GM12864 (cell line): ENCODE measurements at places on chromosomes 2 and 18.

- DNase-seq, result peak; percentile 53
Observed at GRCh38 chr2:26469092-26469710, 8.7 kb downstream of the OTOF start.

GRCh38 chr2:211829725-211830124, 708.9 kb downstream of the ERBB4 start:
- DNase-seq, result no peak

DNA sequence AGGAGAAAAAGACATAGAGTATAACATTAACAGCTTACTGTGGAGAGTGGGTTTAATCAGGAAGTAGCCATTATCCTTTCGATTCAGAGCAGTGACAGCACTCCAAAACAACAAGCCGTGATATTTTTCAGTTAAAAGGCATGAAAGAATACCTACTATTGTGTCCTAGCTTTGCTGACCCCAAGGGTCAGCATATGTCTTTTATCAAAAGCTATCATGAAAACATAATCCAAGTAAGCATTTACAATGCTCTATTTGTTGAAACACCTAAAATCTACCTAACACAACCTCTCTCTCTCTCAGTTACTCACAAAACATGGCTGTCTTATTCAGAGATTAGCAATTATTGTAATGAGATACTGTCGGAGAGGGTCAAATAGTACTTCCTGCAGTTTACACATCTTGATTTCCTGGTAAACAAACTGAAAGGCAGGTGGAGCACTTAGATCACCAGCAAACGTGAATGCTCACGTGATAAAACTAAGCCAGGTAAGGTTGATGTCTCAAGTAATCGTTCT, 100.0 kb downstream of the BAZ2B start:
- peak; percentile 51 for DNase-seq

DNA sequence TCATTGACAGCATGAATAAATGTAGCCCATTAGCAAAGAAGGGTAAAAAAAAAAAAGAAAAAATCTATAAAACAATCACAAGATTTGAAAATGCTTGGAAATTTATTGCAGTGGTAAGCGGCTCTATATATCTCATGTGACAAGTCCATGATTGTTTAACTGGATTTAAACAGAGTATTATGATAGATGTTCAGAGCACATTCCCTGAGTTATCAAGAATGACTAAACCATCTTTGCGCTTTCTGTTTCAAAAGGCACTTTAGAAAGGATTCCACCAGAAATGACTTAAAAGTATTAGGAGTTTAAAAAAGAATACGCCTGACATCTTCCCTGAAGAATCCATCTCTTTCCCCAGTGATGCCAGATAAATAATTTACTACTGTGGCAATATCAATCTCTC, 409.5 kb upstream of the UBE2E3 start:
- no peak for DNase-seq

GRCh38 chr2:213080969-213081617, 70.3 kb downstream of the IKZF2 start:
- no peak for DNase-seq

DNA sequence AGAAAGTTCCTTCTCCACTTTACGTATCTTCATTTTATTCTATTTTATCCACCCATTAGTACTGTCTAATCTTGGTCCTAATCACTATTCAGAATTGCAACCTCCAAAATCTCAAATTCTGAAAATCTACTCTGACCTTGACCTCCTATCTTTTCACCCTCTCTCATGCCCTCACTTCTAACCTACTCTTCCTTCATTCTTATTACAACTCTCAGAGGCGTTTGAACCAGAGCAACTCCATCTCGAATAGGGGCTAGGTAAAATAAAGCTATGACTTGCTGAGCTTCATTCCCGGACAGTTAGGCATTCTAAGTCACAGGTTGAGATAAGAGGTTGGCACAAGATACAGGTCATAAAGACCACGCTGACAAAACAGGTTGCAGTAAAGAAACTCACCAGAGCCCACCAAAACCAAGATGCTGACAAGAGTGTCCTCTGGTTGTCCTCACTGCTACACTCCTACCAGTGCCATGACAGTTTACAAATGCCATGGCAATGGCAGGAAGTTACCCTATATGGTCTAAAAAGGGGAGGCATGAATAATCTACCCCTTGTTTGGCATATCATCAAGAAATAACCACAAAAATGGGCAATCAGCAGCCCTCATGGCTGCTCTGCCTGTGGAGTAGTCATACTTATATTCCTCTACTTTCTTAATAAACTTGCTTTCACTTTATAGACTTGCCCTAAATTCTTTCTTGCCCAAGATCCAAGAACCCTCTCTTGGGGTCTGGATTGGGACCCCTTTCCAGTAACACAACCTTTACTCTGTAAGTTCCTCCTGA, 11.4 kb downstream of the CCDC88A start:
- DNase-seq, result no peak

DNA sequence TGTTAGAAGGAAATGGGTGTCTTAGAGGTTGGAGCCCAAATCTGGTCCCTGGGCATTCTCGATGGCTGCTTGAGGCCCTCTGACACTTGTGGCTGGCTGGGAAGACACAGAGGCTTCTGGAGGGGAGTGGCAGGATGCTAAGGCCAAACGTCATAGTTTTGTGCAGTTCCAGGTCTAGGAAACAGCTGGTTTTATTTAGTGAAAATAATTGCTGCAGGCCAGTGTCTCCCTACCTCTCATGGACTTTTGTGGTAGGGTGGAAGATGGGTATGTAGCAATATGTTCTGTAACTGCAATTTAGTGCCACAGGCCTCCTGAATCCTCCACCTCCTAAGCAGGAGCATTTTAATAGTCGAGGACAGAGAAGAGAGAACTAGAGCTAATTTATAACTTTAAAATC, 32.2 kb upstream of the SPRED2 start:
- DNase-seq, result no peak

- no peak for DNase-seq
Observed at GRCh38 chr2:44751754-44752479, 189.6 kb upstream of the SIX3 start.

DNA sequence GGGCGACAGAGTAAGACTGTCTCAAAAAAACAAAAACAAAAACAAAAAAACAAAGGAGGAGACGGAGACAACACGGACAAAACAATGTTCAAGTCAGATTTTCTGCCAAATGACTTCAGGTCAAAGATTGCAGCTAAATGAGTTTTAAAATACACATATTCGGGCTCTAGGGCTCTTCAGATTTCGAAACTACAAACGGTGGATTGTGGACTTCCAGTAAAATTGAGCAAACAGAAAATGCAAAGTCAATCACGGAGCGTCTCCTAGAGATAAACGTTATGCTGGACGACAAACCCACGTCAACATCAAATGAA, 558 bp downstream of the MRPS5 start:
- no peak for DNase-seq

DNA sequence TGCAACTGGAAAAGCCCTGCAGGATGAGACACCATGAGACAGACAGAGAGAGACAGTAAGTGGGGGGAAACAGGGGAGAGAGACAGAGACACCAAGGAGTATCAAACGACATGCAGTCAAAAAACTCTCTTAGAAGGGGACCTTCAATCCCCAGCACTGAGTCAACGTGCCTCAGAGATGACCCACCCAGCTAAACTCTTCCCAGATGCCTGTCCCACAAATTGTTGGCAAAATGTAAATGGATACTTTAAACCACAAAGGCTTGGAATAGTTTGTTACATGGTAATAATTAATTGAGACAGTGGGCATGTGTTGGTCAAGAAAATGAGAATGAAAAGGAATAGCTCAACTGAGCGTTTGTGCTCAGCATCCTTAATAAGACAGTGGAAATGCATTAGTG, 98.3 kb downstream of the GRB14 start:
- DNase-seq, result no peak

DNA sequence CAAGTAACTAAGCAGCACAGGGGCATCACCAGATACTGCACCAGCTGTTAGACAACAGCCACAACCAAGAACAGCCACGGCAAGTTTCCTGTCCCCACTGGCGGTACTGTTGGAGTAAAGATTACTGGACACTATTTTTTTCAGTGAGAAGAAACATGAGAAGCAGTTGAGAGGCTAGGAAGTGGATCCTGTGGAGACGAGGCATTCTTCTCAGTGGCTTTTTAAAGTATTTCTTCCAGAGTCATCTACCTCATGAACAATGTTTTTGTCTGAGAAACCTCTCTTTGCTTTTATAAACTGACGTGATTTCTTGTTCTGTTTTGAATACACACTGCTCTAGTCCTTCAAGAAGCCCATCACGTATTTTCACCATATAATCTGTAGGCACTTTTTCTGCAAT, 18.8 kb downstream of the TM4SF20 start:
- DNase-seq, result no peak

DNA sequence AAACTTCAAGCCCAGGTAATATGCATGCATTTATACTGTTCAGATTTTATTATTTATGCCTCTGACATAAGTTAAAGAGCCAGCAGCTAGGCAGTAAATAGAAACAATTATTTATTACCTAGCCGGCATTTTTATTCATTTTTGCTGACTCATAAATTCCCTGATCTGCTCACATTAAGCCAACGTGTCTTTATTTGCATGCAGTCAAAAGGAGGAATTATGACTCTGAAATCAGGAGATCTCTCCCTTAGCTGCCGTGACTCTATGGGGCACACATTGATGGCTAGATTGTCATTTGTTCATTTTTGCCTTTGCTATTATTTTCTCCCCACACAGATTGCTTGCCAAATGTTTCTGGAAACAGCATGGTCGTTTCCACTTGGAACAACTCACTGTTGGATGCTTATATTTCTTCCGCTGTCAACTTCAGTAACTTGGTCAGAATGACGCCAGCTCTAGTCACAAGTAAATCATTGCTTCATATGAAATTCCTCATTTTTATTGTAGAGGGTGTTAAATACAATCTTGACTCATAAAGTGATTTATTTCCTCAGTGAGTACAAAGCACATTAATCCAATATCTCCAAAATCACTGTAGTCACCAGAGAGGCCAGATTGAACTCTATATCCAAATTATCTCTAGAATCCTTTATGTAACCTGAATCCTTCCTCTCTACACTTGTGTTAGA, 15.9 kb upstream of the ZBTB14 start:
- DNase-seq, result no peak

DNA sequence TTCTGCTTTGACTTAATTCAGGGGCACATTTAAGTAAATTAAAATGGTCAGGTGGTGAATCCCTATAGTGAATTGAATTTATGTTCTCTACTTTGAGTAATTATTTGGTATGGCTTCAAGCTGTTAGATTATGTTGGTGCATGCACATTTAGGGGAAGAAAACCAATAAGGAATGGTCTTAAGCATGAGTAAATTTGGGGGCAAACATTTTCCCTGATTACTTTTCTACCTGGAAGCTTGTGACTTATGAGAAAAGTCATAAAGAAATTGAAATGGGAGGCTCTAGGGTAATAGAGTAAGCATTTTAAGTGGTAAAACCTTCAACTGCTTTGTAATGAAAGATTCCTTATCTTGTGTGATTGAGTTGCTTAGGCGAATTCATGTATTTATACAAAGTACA, 112.5 kb downstream of the MYO1B start:
- no peak for DNase-seq

DNA sequence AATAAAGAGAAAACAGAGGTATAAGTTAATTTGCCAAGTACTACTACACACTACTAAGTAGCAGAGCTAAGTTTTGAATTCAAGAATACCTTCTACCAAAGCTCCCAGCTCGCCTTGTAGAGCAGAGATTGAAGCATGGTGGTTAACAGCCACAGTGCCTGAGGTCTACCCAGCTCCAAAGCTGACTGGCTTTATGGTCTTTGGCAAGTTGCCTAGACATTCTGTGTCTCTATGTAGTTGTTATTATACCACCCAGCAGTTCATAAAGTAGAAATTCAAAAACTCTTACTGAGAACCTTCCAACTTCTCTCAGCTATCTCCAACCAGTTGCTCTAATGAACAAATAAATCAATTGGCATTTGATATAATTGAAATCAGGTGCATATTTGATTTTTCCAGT, 87.8 kb downstream of the PDE11A start:
- DNase-seq, result no peak

GRCh38 chr18:50163505-50163904, 31.4 kb downstream of the MYO5B start:
- DNase-seq, result no peak

DNA sequence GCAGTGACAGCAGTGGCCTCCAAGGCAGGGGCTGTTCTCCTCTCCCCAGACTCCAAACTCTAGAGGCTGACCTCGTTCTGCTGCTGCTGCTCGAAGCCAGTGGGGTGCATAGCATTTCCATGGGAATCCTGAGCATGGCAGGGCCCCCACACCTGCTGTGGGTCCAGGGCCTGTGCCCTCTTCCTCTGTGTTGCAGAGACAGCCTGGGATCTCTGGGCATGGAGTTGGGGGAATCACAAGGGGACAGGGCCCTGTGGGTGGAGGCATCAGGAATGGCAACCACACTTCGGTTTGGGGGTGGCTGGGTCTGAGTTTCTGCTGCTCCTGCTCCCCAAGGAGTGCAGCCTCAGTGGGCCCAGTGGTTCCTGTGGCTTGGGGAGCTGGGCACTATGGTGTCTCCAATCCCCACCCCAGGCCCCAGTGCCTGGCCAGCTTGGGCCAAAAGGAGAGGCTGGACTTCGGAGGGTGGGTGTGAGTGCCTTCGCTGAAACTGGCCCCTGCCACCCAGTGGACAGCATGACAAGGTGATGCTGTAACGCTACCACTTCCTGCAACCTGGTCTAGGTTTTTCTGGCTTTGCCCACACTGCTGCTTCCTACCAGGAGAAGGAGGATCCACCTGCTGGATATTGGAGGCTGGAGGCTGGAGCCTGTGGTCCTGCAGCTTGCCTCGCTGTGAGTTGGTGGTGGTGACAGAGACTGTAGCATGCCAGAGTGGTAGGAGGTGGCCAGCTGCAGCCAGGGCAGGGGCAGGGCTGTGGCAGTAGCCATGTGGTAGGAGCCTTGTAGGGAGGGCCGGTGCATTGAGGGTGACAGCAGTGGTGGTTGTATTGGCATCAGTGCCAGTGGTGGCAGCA, 56.6 kb downstream of the SOWAHC start:
- no peak for DNase-seq

- DNase-seq, result no peak
Observed at GRCh38 chr2:210662560-210662959, 106.2 kb downstream of the CPS1 start.

- no peak for DNase-seq
Observed at GRCh38 chr18:63183952-63184770, 135.4 kb downstream of the BCL2 start.

DNA sequence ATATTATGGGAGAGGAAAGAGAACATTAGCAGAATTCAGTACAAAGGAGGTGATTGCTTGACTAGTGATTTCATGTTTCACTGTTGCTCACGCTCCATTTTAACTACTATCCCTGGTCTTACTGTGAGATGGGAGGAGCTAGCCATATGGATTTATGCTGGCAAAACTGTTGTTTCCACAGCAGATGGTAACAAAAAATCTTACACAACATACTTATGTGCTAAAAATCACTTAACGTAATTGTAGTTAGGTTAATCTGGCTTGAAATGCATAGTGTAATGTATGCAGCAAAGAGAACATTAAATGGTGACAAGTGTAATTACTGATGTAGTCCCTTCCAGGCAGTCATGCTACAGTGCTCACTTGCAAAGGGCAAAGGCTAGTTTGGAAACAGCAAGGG, 155.6 kb upstream of the LYPD1 start:
- no peak for DNase-seq
